ENCODE measurements at places on chromosomes 2 and 18. TPM values are rescaled to one million over a fixed set of nuclear protein-coding genes. Genes with fewer than 3 reads are reported as not detected.
A peak's percentile ranks its signal among the peaks of the same experiment; 100 is the strongest.

The SCN7A gene
- 16.0 TPM for total RNA-seq

The RAX gene
- total RNA-seq = not detected

The COL4A4 gene
- 11.4 TPM for total RNA-seq

The DSG1 gene
- 1.2 TPM for total RNA-seq

The DYNAP gene
- not detected for total RNA-seq

The CHRNG gene
- not detected for total RNA-seq

The ASXL2 gene
- total RNA-seq = 34.0 TPM

- peak; percentile 87 for DNase-seq
- H3K27me3 ChIP-seq = no peaks in the 10 kb centered on the region
- peak overlapping the region; percentile 98 for H3K4me3 ChIP-seq
- H3K4me1 ChIP-seq = peaks cover 43% of the 10 kb centered on the region
- no peaks in the 10 kb centered on the region for H3K36me3 ChIP-seq
These were observed 532 bp upstream of the YES1 start for GRCh38 chr18:812376-813171.

DNA sequence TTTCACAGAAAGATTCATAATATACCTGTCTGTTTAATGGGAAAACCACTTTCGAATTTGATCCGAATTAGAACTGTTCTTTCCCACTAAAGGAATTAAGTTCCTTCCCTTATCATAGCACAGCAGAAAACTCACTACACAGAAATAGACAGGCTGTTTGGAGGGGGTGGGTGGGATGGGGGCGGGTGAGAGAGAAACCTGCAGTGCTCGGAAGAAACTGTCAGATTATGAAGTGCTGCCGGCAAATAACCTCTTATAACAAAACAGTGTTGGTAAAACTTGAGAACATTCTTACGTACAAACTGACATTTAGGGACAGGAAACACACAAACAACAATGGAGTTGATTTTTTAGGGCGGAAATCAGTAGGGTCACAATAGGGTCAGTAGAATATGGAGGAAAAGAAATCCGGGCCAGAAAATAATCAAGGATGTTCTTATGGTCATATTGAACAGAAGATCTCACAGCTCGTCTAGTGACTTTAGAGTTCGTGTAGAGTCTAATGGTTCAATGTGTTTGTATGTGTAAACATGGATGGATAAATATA is 756.0 kb upstream of the LRATD1 start:
- no peak for DNase-seq
- no peaks in the 10 kb centered on the region for H3K27me3 ChIP-seq
- H3K4me3 ChIP-seq = no peak overlapping the region
- H3K4me1 ChIP-seq = no peaks in the 10 kb centered on the region

- peaks cover 17% of the 10 kb centered on the region for H3K4me1 ChIP-seq
- H3K36me3 ChIP-seq = no peaks in the 10 kb centered on the region
- no peaks in the 10 kb centered on the region for H3K27me3 ChIP-seq
- DNase-seq = no peak
These were observed 550.8 kb upstream of the TNP1 start for GRCh38 chr2:217410681-217410960.

DNA sequence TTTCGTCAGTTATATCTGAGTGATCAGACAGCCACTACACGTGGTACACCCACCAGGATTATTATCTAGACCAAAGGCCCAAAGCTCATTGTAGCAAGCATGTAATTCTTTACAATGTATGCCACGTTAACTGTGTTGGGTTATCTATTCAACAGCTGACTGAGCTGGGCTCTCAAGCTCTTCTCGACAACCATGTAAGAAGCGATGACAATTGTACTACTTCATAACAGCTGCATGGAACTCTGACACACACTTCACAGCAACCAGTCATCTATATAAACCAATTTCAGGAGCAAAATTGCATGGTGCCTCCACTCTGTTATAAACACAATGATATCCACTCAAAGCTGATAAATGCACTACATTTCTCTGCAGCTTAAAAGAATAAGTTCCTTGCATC is 701.8 kb downstream of the NR4A2 start:
- no peak for DNase-seq
- H3K27ac ChIP-seq = no peak overlapping the region
- no peaks in the 10 kb centered on the region for H3K27me3 ChIP-seq
- no peaks in the 10 kb centered on the region for H3K4me1 ChIP-seq
- no peak overlapping the region for H3K4me3 ChIP-seq

GRCh38 chr2:241091201-241091600 is 10.9 kb downstream of the MTERF4 start:
- no peaks in the 10 kb centered on the region for H3K27me3 ChIP-seq
- H3K36me3 ChIP-seq = no peaks in the 10 kb centered on the region
- no peaks in the 10 kb centered on the region for H3K4me1 ChIP-seq
- H3K4me3 ChIP-seq = no peak overlapping the region
- H3K27ac ChIP-seq = no peak overlapping the region
- DNase-seq = no peak

DNA sequence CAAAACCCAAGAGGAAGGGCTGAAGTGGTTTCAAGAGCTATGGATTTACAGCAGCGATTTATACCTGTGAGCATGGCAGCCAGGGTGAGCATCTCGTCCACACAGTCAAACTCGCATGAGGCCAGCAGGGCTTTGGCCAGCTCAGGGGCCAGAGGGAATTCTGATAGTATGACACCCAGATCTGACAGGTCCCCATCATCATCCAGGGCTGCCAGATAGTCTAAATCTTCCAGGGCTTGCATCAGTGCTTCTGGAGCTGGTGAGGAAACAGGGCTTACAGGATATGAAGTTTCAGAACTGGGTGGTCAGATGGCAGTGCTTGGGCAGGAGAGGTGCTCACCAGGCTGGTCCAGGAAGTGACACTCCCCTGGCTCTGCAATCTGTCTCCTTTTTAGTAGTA is 3.5 kb downstream of the DQX1 start:
- DNase-seq = no peak
- H3K36me3 ChIP-seq = no peaks in the 10 kb centered on the region
- no peak overlapping the region for H3K27ac ChIP-seq
- no peak overlapping the region for H3K4me3 ChIP-seq

DNA sequence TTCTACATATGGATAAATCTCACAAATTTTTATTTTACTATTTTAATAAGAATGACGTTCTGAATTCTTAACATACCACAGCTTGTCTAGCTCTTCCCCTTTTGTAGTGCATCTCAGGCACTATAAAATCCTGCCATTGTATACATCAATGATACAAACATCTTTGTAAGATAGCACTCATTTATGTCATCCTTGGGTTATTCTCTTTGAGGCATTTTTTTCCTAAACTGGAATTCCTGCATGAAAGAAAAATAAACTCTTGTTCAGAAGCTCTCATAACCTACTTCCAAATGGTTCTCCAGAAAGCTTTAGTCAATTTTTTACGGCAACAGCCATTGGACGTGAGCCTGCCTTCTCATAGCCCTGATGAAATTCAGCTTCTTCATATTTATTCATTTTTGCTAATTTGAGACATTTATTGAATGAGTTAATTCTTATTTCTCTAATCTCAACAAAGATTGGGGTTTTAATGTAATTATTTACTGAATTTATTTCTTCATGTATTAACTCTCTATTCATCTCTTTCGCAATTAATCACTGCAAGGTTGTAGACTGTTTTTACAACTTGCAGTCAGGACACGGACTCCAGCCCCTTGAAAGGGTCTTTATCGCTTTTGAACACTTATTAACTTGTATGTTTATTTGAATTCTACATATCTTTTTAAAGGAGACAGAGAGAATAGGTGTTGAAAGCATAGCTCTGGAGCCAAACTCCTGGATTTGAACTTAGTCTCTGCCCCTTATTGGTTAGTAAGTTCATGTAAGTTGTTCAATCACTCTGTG is 57.6 kb upstream of the PARD3B start:
- H3K4me3 ChIP-seq = no peak overlapping the region
- no peaks in the 10 kb centered on the region for H3K4me1 ChIP-seq
- DNase-seq = no peak
- H3K27ac ChIP-seq = no peak overlapping the region

- no peak overlapping the region for H3K4me3 ChIP-seq
- DNase-seq = no peak
- no peaks in the 10 kb centered on the region for H3K36me3 ChIP-seq
These were observed 736.6 kb upstream of the ZEB2 start for GRCh38 chr2:145256551-145256950.

GRCh38 chr2:100957996-100958653 is 44.0 kb upstream of the RPL31 start:
- H3K27ac ChIP-seq = no peak overlapping the region
- DNase-seq = peak; percentile 42
- H3K36me3 ChIP-seq = no peaks in the 10 kb centered on the region
- no peak overlapping the region for H3K4me3 ChIP-seq
- no peaks in the 10 kb centered on the region for H3K27me3 ChIP-seq

GRCh38 chr2:29393676-29394075 is 278.5 kb downstream of the CLIP4 start:
- no peak overlapping the region for H3K4me3 ChIP-seq
- DNase-seq = no peak

GRCh38 chr2:172777431-172777830 is 41.8 kb downstream of the RAPGEF4 start:
- no peak overlapping the region for H3K4me3 ChIP-seq
- no peak overlapping the region for H3K27ac ChIP-seq
- no peaks in the 10 kb centered on the region for H3K4me1 ChIP-seq
- no peak for DNase-seq
- H3K36me3 ChIP-seq = no peaks in the 10 kb centered on the region
- H3K27me3 ChIP-seq = no peaks in the 10 kb centered on the region

GRCh38 chr2:189530965-189531637 is 49.5 kb downstream of the SLC40A1 start:
- H3K4me3 ChIP-seq = no peak overlapping the region
- no peak overlapping the region for H3K27ac ChIP-seq
- no peaks in the 10 kb centered on the region for H3K36me3 ChIP-seq
- H3K27me3 ChIP-seq = no peaks in the 10 kb centered on the region
- DNase-seq = no peak

GRCh38 chr2:101931402-101931801 is 60.4 kb upstream of the IL1R2 start:
- no peak overlapping the region for H3K27ac ChIP-seq
- DNase-seq = no peak
- H3K4me1 ChIP-seq = no peaks in the 10 kb centered on the region
- no peak overlapping the region for H3K4me3 ChIP-seq
- no peaks in the 10 kb centered on the region for H3K36me3 ChIP-seq

Measured in heart right ventricle (tissue), 16 donors.